ENCODE measurements at places on chromosomes 6 and 20.

GRCh38 chr6:103154779-103155572 lies 1704.7 kb downstream of the HACE1 start:
- DNase-seq = no peak

GRCh38 chr20:50695135-50695872 lies 4.0 kb upstream of the RIPOR3 start:
- DNase-seq = no peak

DNA sequence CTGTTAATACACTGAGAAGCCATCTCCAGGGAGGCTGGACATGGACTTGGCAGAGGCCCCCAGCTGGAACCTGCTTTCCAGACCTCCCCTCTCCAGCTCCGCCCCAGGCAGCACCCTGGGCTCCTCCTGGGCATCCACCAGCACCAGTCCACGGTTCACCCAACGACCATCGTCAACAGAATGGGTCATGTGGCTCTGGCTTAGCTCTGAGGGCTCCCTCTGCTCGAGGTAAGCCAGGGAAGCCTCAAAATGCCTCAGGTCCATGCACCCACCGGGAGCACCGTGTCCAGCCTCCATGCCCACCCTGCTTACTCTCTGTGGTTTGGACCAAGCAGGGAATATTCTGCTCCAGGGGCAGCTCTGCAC lies 40.5 kb downstream of the WDR27 start:
- no peak for DNase-seq

DNA sequence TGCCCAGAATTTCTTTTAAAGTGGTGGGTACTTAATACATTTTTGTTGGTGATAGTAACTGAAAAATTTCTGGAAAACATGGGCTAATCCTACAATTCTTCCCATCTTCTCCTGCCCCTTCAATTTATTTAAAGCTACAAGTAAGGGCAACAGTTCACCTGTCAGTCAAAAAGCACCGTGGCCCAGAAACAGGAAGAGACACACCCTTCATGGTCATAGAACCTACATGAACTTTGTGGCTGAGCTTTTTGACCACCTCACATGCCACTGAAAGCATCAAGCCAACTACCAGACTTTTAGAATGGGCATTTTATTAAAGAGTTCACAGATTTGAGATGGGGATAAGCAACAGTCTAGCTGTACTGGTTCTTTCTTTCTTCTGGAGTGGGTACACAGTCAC lies 201.1 kb upstream of the CNR1 start:
- no peak for DNase-seq

DNA sequence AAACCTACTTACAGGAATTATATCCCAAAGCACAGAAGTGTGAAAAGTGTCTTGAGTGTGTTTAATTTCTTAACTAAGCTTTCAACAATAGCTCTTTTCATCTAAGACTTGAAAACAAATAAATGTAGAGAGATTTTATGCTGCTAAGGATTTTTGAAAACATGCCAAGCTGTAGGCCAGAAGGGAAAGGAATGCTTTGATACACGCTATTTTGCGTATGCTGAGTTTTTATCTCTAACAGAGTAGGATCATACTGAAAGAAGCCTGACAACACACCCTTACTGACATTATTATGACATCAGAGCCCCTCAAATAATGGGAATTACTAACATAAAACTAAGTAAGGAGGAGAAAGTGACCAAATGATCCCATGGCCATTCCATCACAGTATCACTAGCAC lies 265.5 kb downstream of the KHDC1L start:
- no peak for DNase-seq

DNA sequence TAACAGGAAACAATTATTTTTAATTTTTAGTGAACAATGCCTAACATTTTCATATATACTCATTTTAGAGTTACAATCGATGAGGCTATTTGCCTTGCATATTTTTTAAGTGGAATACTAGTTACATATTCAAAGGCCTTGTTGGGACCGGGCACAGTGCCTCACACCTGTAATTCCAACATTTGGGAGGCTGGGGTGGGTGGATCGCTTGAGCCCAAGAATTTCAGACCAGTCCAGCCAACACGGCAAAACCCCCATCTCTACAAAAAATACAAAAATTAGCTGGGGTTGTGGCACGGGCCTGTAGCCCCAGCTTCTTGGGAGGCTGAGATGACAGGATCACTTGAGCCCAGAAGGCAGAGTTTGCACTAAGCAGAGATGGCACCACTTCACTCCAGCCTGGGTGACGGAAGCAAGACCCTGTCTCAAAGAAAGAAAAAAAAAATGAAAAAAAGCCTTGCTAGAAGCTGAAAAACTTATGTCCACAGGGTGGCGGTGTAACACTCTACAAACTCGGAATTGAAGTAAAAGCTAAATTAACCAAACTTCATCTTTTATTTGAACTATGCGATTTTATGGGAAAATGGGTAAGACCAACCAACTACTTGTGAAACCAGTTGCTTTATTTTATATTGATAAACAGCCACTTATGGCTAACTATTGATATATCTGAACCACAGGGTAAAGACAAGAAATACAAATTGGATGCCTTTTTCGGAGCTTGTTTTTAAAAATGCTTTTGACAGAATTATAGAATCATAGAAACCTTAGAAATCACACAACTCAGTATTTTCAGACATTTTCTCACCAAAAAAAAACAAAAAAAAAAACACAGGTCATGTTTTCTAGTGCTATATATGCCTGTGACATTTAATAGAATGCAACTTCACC lies 24.1 kb upstream of the ROS1 start:
- DNase-seq = peak; percentile 33

GRCh38 chr6:68007717-68008116 lies 627.4 kb upstream of the ADGRB3 start:
- no peak for DNase-seq

GRCh38 chr6:47275640-47276039 lies 34.1 kb downstream of the TNFRSF21 start:
- no peak for DNase-seq

DNA sequence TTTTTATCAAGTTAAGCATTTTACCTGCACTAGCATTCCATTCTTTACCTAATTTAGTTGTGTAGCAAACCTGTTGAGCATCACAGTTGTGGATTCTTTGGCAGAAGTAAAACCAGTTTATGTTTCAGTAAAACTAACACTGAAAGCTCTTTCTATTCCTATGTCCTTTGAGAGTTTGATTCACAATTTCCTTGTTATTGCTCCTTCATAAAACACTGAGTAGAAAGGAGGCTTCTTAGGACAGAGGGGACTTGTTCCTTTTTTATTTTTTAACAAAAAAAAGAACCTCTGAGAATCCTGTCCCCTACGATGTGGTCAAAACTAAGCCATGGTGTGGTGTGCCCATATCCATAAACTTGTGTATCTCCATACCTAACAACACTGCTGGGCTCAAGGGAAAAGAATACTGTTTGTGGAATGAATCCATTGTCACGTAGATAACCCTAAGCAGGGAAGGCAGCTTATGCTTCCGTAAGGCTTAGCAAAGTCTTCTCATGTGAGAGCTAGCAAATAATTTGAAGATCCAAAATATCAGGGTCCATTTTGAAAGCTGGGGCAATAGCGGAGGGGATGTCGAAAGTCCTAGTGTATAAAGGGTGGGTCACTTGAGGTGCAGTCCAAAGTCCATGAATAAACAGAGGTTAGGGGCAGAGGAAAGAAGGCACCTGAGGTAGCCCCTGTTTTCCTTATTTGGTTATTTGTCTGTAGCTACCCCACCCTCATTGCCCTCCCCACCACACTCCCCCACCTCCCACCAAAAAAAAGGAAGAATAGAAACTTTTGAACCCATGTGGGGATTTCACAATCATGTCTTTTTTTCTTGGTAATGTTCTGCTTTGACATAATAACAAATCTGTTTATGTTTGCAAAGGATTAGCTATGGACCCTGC lies 71.0 kb downstream of the PLAGL1 start:
- no peak for DNase-seq

- DNase-seq = no peak
Measured at GRCh38 chr6:148711833-148712654, 34.8 kb upstream of the UST start.

- DNase-seq = no peak
Measured at GRCh38 chr6:124433387-124434160, 528.7 kb upstream of the RNF217 start.
